ENCODE measurements at places on chromosomes 16 and 17.

DNA sequence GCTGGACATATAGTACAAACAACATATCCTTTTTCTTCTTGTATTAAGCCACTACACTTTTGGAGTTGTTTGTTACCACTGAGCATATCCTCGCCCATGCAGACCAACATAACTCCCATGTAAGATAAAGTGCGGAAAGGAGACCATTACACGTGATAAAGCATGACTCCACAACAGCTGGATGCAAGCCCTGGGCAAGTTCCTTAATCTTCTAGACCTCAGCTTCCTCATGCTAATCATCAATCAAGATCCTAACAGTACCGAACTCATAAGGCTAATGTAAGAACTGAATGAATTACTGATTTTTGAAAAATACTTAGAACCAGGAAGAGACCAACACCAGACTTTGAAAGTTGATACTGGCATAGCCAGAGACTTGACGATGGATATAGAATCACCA lies 47.0 kb upstream of the GSG1L start:
- DNase-seq: no peak

GRCh38 chr17:77892031-77892430 lies 66.5 kb upstream of the TNRC6C start:
- DNase-seq: no peak

GRCh38 chr16:68910051-68910450 lies 66.7 kb downstream of the TANGO6 start:
- DNase-seq: no peak

DNA sequence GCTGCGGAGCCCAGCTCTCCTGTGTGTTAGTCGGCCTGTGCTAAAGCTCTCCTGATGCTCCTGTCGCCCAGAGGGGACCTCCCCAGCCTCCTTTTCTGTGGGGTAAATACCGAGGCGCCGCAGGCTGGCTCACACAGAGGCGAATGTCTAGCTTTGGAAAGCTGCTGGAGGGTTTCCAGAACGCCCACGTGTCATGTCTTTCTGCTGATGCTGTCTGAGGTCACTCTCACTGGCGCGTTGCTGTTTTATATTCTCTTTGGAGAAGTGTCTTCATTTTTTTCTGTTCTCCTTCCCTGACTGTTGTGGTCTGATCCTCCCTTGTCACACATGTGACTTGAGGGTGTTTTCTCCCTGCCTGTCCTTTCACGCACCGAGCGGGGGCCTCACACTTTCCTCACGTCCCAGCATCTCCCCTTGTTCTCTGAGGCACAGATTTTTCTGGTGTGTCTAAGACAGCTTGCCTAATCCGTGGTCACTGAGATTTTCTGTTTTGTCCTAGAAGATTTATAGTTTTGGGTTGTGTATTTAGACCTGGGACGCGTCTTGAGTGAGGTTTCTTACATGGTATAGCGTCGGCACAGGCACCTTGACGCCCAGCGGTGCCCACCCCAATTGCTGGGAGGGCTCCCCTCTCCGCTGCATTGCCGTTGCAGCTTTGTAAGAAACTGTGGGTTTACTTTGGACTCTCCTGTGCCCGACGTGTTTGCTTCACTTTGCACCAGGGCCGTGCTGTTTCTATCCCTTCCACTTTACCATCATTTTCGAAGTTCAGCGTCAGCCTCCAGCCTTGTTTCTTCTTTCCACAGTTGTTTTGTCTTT lies 92.1 kb upstream of the ZNF750 start:
- DNase-seq: peak; percentile 91

GRCh38 chr16:53711390-53711789 lies 7.4 kb downstream of the FTO start:
- DNase-seq: no peak

- DNase-seq: no peak
These were observed 5.3 kb downstream of the ITGAX start for GRCh38 chr16:31360251-31360650.

DNA sequence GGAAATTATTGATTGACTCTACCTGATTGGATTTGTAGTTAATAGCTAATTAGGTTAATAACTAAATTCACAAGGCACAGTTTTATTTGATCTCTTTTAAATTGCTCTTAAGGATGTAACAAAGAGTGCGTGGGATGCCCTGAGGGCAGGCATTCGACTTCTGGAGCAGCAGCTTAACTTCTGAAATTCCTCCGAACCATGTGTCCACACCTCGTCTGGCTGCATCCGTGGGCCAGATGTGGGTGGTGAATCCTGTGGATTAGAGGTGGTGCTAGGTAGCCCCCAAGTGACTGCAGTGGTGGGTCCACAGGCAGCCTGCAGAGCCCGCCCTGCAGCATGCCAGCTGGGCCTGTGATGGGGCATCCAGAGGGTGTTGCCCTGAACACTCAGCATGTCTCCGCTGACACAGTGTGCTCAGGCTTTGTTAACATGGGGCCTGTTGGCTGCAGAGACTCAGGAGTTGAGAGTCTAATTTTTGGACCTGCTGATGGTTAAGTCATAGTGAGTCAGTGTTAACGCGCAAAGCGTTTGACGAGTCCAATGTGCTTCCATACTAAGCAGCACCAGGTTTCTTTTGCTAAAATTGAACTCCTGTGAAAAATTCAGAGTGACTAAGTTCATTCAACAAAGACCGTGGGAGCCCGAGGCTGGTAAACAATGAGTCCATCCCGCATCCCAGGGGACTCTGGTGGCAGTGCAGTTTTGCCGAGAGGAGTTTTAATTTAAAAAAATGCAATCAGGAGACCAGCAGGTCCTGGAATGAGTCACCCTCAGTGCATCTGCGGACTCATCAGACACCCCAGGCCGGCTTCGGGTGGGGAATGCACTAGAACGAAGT lies 3.8 kb upstream of the NPB start:
- peak; percentile 88 for DNase-seq

DNA sequence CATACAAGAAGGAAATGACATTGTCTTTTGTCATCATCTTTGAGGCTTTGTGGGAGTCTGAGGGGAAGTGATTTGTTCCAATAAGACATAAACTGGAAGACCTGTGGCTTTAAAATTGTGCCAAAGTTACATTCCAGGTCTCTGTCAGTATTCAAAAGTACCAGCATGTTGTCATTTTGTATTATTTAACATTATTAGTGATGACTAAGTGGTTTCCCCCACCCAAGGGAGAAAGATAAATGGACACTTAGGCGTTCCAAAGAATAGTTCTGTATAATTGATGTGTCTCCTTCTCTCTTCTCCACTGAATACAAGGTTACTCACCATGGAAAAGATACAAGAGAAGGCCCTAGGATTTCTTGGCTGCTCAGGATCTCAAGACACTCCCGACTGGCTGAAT lies 3.8 kb downstream of the CFAP97D1 start:
- DNase-seq: peak; percentile 61

GRCh38 chr16:68396481-68396880 lies 51.8 kb downstream of the SMPD3 start:
- DNase-seq: peak; percentile 72

DNA sequence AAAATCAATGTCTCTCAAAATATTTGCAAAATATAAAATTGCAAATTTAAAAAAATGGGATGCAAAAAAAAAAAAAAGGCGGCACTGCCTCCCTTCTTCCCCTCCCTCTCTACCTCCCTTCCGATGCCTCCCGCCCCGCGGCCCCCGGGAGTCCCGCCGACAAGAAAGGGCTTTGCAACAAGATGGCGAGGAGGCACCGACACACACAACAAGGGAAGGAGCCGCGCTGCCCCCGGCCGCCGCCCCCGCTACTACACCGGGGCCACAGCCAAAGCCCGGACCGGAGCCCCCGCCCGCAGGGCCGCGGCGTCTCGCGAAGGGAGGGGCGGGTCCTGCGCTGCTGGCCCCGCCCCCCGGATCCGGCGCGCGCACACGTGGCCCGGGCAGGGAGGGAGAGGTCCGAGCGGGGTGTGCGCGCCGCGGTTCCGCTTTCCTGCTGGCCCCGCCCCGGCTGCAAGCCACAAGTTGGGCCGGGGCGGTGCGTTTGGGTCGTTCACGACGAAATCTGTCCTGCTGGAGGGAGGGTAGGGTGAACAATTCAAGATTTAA lies at the start of gene MNT:
Gene MNT, minus strand, starts transcription at position 184 of the 549 bp plus-strand sequence. CDS start 348 bp downstream, outside the sequence.
- peak; percentile 92 for DNase-seq

- DNase-seq: no peak
These were observed 2.9 kb upstream of the DEF8 start for GRCh38 chr16:89945654-89946053.

- DNase-seq: no peak
These were observed 1057.7 kb upstream of the EEF2KMT start for GRCh38 chr16:6155271-6155670.

DNA sequence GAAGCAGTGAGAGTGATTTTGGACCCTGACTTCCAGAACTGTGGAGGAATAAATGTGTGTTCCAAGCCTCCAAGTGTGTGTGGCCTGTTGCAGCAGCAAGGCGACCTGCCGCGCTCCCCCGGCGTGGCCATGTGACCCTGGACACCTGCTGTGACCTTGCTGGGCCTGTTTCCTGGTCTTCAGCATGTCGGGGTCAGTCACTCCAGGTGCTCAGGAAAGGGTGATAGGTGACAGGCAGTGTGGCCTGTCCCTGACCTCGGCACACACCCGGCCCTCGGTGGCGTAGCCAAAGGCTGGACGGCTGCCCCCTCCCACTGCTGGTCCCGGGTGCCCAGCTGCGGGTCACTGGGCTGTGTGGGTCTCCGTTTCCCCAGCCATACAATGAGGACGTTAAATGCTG lies 31.8 kb upstream of the ZNF469 start:
- no peak for DNase-seq

DNA sequence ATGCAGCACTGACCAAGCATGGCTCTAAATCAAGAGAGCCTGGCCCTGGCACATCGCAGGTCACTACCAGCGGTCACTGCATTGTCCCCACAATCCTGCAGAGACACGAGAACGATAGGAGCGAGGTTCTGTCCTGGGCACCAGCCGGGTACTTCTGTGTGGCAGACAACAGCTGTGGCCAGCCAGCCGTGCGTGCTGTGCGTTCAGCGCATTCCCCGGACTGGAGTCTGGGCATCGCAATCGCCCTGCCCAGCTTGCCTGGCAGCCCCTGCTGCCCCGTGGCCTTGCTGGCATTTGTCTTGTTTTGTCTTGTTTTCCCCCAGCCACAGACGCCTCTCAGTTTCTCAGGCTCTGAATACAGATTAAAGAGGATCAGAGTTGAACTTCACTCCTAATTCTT lies 33.9 kb downstream of the COTL1 start:
- DNase-seq: no peak

DNA sequence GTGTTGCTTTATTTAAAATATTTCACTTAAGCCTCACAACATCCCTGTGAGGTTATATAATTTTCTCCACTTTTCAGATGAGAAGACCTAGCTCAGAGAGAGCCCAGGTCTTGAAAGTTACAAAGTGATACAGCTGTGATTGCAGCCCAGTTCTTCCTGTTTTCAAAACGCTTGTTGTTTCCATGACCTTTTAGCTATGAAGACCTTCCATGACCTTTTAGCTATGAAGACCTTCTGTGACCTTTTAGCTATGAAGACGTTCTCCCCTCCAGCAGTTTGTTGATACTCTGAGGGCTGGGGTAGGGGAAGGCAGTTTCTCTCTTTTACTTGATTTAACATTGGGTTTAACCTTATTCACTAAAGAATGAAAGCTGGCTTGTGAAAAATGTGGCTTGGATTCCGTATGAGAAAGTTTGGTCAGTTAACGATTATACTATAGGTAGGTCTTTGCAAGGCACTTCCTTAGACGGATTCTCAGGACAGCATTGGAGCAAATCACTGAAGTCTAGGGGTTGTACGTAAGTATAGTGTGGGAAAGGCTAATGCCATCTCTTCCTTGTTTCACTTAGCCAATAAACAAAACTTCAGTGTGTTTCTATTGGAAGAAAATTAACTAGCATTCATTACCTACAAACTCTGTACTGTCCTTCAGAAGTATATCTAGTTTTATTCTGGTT lies 20.7 kb downstream of the PHKB start:
- no peak for DNase-seq

- DNase-seq: peak; percentile 83
These were observed 14.1 kb downstream of the C17orf67 start for GRCh38 chr17:56819431-56820145.

DNA sequence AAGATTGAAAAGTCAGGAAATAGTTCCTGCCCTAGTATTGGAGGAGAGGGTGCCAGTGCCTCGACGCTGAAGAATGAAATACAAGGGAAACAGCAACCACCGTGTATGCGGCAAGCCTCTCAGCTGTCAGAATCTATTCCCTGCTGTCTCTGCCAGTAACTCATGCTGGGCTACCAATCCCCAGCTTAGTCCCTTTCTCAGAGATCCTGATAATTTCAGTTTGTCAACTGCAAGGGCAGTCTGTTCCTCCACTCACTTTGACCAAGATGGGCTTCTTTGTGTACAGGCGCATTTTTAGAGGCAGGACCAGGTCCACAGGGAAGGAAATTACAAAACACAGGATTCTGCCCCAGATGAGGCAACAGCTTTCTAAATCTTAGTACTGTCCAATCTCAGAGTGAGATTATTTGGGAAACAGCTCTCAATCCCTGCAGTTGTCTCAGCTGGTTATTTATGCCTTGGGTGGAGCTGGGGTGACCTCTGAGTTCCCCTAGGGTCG lies 1.3 kb downstream of the NQO1 start:
- no peak for DNase-seq

DNA sequence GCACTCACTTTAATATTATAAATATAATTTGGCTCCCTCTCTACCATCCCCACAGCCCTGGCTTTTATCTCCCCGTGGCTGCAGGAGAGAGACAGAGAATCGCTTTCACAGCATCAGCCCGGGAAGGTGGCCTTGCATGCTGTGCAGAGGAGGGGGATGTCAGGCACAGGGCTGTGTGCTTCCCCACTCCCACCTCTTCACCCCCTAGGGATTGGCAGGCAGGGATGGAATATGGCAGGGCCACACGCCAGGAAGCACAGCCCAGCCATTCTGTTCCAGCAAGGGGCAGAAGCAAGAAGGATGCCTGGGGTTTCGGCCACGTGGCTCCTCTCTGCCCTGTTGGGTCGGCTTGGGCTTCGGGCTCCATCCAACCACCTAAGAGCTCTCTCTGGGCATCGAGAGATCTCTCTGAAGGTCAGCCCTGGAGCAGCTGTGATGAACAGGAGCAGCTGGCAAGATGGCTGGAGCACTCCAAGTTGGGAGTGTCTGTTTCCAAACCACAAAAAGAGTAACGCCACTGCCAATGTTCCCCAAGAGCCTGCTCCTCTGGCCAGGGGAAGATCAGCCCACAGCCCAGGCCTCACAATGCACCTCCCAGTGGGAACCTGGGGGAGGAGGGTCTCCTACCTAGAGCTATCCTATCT lies 223.2 kb downstream of the C16orf78 start:
- no peak for DNase-seq

DNA sequence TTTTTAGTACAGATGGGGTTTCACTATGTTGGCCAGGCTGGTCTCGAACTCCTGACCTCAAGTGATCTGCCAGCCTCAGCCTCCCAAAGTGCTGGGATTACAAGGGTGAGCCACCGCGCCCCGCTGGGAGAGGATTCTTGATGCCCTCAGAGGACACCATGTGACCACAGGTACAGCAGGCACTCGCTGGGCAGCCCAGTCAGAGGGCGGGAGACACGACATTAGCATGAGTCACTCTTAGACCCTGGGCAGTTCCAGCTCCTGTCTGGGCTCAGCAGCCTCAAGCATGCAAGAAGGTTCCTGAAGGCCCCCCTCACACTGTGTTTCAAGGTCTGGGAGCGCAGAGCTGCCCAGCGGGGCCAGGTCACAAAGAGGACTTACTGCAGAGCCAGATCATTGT lies 11.9 kb downstream of the STAC2 start:
- DNase-seq: no peak

GRCh38 chr17:50482516-50482915 lies 3.9 kb downstream of the RSAD1 start:
- peak; percentile 92 for DNase-seq

- DNase-seq: no peak
These were observed 18.3 kb downstream of the DNAJA3 start for GRCh38 chr16:4443986-4444385.

GRCh38 chr17:79183293-79184158 lies 108.9 kb downstream of the ENGASE start:
- peak; percentile 22 for DNase-seq

Data from AG08395 (cell line).